ENCODE measurements at places on chromosomes 2 and 18.

- no peak for DNase-seq
These were observed 478.8 kb downstream of the PTPRM start for GRCh38 chr18:8045884-8046281.

DNA sequence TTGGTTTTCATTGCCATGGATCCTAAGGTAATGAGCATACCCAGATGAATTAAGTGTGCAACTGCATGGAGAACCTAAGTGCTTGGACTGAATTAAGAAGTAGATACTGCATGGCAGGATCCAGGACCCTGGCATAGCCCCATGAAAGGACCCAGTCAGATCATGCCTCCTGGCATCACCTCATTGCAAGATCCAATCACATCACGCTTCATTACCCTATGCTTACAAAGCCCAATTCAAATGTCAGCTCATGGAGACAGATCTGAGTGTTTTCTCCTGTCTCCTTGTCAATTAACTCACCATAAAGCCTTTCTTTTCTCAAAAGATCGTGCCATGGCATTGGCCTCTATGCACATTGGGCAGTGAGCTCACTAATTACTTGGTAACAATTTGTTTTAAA, 519.8 kb upstream of the ZNF804A start:
- no peak for DNase-seq

- DNase-seq, result no peak
These were observed 40.3 kb upstream of the IGFBP5 start for GRCh38 chr2:216735668-216736067.

DNA sequence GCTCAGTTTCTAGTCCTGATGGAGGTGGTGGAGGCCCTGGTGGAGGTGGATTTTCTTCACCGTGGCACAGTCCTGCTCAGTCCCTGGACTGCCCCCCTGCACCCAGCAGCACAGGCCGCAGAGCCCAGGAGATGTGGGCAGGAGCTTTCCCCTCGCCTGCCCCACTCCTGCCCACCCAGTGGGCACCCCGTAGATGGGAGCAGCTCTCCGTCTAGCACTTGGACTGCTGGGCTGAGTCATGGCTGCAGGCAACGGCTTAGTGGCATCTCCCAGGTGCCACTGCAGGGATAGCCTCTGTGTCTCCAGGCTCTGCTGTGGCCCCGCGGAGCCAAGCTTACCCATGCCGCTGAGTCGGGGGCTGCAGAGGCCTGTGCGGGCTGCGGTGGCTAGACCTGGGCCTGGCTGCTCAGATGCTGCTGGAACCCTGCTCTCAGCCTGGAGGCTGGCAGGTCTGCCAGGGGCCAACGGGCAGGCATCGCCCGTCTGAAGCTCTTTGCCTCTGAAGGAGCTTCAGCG, 92.3 kb upstream of the CTDP1 start:
- DNase-seq, result no peak

DNA sequence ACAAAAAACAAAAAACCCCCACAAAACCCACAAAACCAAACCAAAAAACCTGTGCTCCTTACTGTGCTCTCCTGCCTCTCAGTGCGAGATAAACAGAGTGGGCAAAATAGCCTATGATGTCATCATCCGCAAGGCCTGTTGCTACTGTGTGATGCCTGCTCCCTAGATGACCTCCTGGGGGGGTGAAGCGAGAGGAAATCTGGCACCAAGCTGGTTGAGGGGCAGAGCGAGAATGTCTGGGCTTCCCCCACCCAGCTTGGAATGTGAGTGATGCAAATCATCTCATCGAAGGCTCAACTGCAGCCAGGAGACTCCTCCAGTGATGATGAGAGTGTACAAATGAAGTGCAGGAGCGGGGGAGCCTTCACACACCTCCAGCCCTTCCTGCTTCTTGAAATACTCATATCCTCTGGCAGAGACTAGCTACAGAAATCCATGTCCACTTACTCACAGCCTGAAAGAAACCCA, 57.7 kb upstream of the MAP4K3 start:
- no peak for DNase-seq

- DNase-seq, result no peak
These were observed 101.4 kb upstream of the RAB6C start for GRCh38 chr2:129877795-129878775.

DNA sequence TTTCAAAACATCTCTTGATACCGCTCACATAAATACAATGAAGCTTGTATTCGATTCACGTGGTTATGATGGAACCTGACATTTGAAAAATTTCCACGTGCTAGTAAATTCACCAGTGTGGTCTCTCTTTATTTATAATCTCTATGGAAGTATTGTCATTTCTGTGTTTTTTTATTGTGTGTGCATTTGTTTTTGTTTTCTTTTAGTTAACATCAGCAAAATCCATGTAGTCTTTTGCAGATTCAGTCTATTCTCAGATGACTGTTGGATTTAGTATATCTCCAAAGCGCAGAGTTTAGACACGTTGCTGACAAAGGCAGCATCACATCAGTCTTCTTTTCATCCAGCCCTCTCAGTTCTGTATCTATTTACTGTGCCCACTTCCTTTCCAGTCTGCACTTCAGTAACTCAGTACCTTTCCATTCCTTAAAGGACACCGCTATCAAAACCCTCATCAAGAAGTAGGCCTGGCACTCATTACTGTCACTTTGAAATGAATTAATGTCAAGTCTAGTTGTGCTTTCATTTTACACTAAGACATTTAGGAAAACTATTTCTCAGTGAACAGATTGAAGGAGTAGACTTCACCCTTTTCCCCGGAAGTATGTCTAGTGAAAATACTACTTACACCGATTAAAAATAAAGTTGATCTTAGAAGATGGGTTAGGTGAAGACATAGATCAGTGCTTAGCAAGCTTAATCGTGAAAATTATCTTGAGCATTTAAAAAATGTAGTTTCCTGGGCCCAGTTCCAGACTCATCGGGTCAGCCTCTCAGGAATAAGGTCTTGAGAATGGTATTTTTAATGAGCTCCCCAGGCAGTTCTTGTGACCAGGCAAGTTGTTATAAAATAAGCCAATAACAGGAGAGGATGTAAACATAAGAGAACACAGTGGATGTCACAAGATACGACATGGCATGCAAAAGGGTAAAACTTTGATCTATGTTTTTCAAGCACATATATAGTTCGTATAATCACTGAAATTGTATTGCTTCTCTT, 506.8 kb upstream of the ZEB2 start:
- no peak for DNase-seq

DNA sequence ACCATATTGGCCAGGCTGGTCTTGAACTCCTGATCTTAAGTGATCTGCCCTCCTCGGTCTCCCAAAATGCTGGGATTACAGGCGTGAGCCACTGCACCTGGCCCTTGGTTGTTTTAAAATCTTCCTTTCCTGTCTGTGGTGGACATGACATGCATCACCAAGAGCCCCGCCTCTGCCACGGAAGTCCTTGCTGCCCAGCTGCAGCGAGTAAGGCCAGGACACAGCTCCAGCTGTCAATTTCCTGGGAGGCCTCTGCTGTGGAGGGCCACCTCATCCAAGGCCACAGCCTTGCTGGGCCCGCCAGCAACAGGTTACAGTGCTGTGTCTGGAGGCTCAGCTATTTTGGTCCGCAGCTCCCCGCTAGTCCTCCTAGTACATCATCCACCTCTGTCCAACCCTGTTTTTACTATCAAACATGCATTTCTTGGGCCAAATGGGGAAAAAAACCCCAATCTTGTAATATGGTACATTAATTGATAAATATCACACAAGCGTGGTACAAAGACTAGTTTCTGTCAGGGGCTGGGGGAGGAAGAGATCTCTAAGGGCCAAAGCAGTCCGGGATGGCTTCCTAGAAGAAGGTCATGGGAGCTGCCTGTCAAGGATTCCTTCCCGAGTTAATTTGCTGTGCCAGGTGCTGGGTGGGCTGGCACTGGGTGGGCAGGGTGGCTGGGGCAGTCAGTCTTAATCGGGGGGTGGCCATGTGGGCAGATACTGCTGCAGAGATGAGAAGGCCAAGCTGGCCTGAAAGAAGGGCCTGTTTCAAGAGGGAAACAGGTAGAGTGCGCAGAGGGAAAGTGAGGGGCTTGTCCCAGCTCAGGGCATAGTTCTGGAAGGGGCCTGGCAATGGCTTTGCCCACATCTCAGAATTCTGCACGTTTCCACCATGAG, 100.5 kb downstream of the INHBB start:
- DNase-seq, result no peak

DNA sequence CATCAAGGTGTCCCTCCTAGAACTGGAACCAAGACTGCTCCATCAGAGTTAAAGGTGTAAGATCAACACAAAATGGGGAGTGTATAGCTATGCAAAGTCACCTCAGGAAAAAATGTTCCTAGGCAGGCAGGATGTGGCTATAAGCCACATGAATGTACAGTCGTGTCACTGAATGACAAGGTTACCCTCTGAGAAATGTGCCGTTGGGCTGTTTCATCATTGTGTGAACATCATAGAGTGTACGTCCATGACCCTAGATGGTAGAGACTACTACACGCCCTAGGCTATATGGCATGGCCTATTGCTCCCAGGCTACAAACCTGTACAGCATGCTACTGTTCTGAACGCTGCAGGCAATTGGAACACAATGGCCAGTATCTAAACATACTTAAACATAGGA, 24.5 kb downstream of the TYMS start:
- DNase-seq, result peak; percentile 53

- DNase-seq, result no peak
These were observed 20.9 kb downstream of the MTERF4 start for GRCh38 chr2:241081190-241081642.

DNA sequence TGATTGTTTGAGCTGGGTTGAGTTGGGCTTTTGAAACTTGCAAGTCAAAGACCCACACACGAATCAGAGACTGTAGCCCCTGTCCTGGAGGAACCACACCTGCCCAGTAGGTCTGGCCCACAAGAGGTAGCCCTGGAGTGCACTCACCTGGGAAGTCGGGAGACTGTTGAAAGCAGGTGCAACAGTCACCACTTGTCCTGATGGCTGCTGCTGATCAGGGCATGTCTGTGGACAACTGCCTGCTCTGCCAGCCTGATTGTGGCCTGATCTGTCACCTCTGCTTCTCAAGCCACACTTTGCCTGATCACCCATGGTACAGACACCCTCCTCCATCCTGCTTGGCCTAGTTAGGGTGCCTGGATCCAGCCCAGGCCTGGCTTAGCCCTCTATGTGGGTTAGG, 105.0 kb upstream of the HAAO start:
- no peak for DNase-seq

GRCh38 chr2:84435345-84436025, 23.6 kb downstream of the SUCLG1 start:
- DNase-seq, result no peak

DNA sequence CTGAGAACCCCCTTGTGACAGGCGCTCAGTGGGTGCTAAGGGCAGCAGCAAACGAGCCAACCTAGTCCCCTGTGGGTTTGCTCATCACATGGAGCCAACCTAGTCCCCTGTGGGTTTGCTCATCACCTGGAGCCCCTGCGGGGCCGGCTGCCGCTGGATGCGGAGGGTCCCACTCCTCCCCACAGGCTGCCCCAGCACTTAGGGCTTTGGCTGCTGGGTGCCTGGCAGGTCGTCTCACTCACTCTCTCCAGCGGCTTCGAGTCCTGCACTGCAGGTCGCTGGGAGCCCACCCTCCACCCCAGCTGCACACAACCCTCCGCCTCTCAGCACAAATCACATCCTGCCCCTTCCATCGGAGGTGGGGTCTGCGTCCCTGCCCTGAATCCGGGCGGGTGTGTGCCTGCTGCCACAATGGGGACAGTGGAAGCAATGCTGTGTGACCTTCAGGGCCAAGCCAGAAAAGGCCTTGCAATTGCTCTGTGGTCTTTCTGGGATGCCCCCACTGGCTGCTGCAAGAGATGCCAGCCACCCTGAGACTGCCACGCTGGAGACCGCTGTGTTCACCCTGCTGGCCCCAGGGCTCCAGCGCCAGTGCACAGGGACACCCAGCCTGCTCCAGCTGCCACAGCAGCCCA, 248.1 kb upstream of the SALL3 start:
- DNase-seq, result no peak

DNA sequence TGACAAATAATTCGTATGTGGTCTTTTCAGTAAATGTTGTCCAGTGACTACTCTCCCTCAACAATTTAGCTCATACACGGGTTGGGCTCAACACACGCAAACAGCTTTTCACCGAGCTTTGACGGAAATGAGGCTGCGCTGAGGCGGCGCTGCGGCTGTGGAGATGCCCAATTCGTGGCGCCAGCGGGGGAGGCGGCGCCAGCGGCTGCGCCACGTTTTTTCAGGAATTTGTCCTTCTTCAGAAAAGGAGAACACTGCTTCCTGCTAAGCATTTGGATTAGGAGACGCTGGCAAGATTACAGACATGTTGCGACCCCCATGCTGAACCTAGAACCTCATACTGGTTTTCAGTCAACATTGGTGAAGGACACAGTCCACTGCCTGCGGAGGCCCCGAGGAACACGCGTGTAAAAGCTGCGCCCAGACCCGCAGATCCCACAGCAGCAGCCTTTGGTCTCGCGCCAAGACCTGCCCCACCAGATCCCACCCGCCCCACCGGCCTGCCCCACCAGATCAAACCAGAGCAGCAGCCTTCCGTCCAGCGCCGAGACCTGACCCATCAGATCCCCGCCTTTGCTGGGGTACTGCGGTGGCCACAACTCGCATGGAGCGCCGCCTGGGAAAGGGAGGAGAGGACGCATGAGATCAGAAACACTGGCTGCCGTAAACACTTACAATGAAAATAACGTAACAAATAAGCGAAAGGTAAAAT, 173.8 kb downstream of the TMEM18 start:
- DNase-seq, result no peak

- DNase-seq, result no peak
These were observed 15.0 kb upstream of the TTR start for GRCh38 chr18:31576670-31577069.

GRCh38 chr18:9708434-9709303, 568 bp downstream of the RAB31 start:
- DNase-seq, result no peak

DNA sequence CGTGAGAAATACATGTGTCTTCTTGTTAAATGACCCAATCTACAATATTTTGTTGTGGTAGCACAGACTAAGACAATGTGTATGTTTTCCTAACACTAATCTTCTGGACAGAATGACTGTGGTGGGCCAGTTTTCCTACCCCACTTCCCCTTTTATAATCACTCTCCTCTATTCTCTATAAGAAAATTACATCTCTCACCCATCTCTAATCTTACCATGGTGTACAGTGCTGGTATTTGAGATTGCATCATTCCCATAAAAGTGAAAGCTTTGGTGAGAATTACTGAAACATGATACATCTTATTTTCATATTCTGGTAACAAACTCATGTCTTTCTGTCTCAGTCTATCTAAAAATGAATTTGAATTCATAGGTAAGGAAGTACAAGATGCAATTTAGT, 40.5 kb downstream of the CAVIN2 start:
- DNase-seq, result no peak

Measured in CD4-positive, alpha-beta T cell treated with Interferon alpha-2 for 1 hour (primary cell).